Stimulated activated CD4-positive, alpha-beta T cell treated with anti-CD3 and anti-CD28 coated beads, Interleukin-1b, Interleukin-23, amount 100 ng/mL, for 1 hour (primary cell): ENCODE measurements at places on chromosomes 5 and 9.

DNA sequence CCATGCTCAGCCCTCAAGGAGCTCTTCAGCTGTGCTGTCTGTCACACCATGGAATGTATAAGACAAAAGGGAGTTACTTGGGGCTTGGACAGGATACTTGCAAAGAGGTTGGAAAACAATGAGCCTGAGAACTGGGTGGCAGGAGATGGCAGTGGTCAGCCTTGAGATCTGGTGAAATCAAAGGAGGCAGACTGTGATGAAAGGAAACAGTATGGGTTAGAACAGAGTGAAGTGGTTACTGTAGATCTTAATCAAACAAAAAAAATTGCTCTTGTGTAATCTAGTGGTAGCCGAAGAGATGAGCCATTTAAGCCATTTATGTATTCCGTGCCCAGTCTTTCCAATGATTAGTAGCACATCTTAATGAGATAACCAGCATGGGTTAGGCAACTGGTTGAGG, 142.2 kb downstream of the SV2C start:
- no peak for DNase-seq

DNA sequence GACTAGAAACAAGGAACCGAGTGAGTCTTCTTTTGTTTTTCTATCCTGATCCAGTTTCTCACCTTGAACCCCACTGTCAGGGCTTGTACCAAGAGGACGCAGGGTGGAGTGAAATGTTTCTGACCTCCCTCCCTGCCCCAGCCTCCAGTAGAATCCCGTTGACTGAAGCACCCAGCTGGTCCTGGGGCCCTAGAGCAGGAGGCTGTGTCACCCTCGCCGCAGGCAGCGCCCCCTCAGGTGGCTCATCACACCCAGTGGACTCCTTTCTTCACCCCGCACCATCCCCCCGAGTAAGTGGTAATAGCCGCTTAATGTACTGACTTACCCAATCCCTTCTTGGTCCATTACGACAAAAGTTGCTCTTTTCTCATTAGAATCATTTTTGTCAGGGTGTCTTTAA, 53.8 kb downstream of the MVB12B start:
- no peak for DNase-seq

DNA sequence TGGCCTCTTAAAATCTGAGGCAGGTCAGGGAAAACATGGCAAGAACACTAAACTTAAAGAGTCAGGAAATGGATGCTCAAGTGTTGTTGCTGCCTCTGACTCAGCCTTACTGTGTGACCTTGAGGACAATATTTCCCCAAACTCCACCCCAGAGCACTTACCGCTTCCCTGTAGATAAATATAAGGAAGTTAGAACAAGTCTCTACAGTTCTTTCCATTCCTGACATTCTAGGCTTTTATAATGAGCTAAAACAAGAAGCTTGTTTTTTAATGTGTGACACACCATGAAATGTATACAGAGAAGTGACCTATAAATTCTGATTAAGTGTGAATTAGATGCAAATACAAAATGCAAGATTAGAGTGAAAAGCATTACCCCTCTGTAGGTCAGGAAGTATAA, 129.3 kb downstream of the GRIA1 start:
- no peak for DNase-seq

GRCh38 chr5:73424556-73424977, 24.0 kb downstream of the FOXD1 start:
- no peak for DNase-seq

DNA sequence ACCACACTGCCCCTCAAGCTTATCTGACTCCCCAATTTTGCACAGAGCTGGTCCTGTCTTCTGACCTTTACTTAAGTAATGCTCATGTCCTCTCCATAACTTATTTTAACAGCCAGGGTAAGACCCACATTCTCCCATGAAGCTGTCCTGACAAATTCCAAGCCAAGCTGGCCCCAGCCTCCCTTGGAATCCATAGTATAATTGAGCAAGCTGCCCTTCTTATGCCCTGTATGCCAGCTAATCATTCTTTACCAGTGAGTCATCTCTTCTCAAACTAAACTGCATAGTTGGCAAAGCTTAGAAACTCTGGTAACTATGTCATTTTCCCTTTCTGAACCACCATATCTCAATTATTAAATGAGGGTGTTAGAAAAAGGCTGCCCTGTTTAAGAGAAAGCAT, 92.4 kb downstream of the NFIB start:
- DNase-seq, result no peak

DNA sequence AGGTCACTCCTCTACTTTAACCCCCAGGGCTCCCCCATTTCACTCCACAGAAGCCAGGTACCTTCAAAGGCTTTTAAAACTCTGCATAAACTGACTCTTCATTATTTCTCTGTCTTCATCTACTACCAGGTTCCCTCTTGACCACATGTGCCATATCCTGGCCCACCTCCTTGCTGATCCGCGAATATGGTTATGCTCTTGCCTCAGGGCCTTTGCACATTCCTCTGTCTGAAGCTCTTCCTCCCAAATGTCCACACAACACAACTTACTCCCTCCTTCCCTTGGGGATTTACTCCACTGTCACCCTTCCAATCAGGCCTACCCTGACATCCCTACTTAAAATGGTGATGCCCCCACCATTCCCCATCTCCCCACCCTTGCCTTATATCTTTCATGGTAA, 134.6 kb upstream of the ANKRD55 start:
- no peak for DNase-seq

GRCh38 chr5:2899311-2899710, 147.8 kb upstream of the IRX2 start:
- no peak for DNase-seq

GRCh38 chr5:90889325-90889600, 330.7 kb downstream of the ADGRV1 start:
- no peak for DNase-seq

DNA sequence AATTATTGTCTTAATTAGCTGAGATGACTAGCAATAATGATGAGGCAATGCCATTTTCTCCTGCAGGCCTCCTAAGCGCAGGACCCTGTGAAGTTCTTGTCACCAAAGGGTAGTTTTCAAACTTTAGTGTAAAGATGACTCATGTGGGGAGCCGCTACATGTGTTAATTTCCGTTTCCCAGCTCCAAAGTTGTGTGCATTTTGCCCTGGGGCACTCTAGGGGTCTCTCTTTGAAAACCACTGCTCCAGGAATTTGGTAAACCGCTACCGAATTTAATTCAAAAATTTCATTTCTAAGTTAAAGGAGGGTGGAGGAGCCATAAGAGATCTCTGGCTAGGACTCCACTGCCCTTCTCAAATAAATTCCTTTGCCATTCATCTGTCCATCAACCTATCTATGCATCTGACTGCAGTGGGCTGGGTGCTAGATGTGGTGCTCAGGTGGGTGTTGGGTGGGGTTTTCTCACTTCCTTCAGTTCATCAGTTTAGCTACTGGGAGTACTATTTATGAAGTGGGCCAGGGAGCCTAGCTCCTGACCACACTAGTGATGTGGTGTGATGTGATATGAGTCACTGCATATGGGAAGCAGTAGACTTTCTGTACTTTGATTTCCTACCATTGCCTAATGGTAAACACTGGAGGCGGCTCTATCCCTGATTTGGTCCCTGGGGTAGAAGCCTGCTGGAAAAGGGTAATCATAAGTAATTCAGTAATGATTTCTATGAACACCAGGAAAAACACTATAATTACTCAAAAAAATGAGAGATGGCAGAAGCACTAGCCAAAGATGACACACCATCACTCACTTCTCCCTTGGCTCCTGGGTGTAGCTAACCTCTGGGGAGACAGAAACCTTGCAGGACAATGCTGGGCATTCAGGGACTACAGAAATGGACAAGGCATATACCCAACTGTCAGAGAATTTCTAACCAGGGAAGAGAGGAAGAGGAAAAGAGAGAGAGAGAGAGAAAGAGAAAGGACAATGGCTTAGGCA, 4.0 kb upstream of the ZSWIM6 start:
- DNase-seq, result no peak

DNA sequence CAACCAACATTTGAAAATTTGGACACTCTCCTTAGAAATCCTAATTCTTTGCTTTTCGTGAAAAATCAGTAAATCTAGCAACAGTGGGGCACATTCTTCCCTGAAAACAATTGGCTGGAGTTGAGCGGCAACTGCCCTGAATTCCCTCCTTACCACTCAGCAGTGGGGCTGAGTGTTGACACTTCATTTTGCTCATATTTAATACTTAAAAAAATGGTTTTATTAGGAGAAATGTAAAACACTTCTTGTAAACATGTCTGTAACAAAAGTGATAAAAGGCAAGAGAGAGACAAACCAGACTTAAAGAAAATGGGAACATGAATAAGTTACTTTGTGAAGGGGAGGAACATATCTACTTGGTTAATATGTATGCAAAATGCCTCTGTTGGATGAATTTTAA, 193.5 kb downstream of the CNTLN start:
- no peak for DNase-seq

DNA sequence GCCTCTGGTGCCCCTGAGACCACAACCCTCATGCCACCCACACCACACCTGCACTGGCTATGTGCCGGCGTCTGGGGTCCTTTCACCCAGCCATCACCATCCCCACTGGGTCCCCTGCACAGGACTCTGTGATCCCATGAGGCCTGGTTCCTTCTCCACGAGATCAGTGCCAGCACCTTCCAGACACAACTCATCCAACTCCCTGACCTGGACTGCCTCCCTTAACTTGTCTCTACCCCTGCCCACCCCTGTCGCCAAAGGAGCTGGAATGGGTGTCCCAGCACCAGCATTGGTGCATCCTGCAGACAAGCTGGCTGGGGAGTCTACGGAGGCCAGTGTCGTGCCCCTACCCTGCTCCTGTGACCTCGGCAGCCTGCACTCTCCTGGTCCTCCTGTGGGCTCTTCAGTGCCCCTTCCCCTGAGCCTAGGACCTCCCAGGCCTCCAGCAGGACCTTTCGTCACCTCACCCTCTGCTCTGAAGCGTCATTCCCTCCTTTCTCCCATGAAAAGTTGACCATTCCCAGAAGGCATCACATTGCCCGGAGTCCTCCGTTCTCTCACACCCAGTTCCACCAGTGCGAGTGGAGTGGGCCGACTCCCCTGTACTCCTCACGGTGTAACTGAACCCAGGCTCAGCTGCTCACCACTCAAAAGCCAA, 87.7 kb downstream of the NSUN2 start:
- DNase-seq, result no peak

DNA sequence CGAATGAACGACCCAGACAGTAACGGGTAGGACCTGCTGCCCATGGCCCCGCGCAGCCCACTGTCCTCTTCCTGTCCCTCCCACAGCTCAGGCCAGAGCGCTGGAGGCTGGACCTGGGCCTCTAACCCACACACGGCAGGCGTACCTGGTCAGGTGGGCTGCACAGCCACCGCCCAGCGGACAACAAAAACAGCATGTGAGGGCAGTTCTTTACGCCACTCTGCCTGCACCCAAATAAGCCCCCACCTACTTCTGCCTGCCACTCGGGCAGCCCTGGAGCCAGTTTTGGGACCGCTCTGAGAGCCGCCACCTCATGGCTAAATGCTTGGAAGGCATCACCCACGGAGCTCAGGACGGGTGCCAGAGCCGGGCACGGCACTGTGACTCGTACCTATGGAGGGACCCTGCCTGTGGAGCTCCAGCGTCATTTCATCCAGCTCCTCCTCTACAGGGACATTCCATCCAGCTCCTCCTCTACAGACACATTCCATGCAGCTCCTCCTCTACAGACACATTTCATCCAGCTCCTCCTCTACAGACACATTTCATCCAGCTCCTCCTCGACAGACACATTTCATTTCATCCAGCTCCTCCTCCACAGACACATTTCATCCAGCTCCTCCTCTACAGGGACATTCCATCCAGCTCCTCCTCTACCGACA, 18.9 kb downstream of the CLPTM1L start:
- no peak for DNase-seq

DNA sequence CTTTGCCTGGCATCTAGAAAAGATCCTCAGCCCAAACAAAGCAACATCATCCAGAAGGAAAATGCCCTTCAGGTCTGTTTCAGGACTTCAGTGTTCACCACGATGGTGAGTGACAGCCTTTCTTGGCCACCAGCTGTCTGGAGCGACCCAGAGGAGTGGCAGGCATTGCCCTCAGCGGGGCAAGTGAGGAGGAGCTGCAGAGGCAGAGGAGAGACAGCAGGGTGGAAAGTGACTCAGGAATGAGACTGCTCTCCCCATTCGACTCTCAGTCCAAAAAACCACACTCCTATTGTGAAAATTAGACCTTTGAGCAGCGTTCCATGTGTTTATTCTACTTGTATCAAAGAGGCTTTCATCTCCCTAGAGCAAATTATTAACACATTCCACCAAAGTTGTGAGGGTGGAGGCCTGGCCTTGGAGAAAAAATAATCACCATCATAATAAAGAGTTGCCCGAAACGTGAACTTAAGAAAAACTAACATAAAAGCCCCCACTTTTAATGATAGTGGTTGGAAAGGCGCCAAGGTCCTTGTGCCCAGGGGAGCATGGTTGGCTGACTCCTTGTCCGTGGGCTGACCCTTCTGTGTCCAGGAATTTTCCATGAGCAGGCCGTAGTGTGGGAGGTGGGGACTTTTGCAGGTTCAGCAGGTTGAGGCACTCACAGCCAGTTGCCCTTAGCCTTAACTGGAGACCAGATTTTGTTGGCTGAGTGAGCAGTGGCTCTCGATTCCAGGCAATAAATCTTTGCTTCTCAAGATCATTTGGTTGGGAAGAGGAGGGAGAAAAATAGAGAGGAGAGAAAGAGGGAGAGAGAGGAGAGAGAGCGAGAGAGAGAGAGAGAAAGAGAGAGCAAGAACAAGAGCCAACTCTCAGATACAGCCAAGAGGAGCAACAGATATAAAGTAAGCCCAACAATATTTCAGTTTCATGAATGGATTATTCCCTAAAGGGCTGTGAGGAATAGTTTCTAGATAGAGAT, 125.9 kb upstream of the ANKRD55 start:
- no peak for DNase-seq

- no peak for DNase-seq
Observed at GRCh38 chr5:104363567-104363966, 801.0 kb upstream of the NUDT12 start.

GRCh38 chr9:8733131-8733954, 933.8 kb upstream of the DMAC1 start:
- no peak for DNase-seq

DNA sequence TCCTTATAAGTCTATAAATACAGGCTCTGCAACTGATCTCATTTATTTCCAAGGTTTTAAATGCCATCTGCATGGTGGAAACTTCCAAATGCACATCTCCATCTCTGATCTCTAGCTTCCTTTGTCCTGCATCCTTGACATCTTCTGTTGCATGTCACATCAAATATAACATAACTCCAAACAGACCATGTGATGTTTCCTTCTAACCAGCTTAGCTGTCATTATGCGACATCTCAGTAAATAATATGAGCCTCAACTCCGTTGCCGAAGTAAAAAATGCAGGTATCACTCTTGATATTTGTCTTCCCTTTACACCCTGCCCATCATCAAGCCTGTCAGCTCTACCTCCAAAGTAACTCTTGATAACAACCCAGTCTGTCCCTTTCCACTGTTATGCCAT, 506.4 kb upstream of the C9orf72 start:
- DNase-seq, result no peak

DNA sequence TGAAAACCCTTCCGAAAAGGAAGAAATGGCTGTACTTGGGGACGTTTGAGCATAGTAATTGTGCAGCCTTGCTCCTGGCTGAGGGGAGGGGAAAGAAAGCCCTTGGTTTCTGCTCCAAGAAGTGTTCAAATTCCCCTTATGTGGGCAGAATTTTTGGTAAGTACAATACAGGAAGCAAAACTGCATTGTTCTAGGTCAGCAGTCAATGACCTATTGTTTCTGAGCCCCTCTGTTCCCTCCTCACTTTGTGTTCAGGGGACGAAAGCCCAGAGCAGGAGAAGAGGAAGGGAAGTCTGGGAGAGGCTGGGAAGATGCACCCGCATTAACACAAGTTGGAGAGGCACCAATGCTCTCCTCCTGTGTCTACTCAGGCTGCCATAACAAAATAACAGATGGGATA, 11.9 kb downstream of the BASP1 start:
- DNase-seq, result no peak

GRCh38 chr5:73154208-73155006, 18.6 kb upstream of the TMEM174 start:
- DNase-seq, result no peak
